HepG2 (cell line): ENCODE measurements at places on chromosomes 3 and 15. TPM values are rescaled to one million over a fixed set of nuclear protein-coding genes. Genes with fewer than 3 reads are reported as not detected.
A peak's percentile ranks its signal among the peaks of the same experiment; 100 is the strongest.

The TKT gene
- 150 and 188 TPM in 2 replicates for polyA plus RNA-seq

The ANKRD63 gene
- polyA plus RNA-seq = not detected in 2 replicates

The CCDC39 gene
- not detected in 2 replicates for polyA plus RNA-seq

The A4GNT gene
- polyA plus RNA-seq = not detected in 2 replicates

The C3orf80 gene
- polyA plus RNA-seq = 0.03 TPM in 2 replicates

The ATOSA gene
- polyA plus RNA-seq = 15.2 and 16.3 TPM in 2 replicates

The RLBP1 gene
- 0.07 and 0.22 TPM in 2 replicates for polyA plus RNA-seq

The TOPBP1 gene
- 15.5 and 24.3 TPM in 2 replicates for polyA plus RNA-seq

The CLN6 gene
- polyA plus RNA-seq = 24.9 and 26.6 TPM in 2 replicates

The TYRO3 gene
- 43.6 and 48.0 TPM in 2 replicates for polyA plus RNA-seq

The PATL2 gene
- polyA plus RNA-seq = 0.37 and 0.53 TPM in 2 replicates

The TMEM266 gene
- polyA plus RNA-seq = 0.03 TPM in 1 of 2 replicates, not detected in the other

DNA sequence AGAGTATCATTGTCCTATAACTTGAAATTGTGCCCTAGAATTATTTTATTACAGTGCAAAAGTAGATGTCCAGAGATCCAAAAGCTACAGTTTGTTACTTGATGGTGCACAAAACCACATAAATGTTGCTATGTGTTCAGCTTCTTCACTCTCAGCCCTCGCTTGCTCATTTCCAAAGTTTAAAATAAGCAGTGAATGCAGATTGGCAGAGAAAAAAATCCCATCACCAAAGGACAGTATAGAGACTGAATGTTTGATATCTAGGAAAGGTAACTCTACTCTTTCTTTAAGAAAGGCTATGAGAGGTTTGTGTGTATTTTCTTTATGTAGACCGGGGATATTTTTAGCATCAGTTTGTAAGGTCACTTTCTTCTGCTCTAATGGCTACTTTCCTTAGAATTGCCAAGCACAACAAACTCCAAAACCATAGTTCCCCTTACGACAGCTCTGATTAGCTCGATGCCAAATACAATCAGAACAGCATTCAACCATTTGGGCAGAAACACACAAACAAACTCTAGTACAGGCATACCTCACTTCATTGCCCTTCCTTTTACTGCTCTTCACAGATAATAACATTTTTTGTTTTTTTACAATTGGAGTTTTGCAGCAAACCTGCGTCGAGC, 164.1 kb upstream of the CCDC54 start:
- DNase-seq = no peak

DNA sequence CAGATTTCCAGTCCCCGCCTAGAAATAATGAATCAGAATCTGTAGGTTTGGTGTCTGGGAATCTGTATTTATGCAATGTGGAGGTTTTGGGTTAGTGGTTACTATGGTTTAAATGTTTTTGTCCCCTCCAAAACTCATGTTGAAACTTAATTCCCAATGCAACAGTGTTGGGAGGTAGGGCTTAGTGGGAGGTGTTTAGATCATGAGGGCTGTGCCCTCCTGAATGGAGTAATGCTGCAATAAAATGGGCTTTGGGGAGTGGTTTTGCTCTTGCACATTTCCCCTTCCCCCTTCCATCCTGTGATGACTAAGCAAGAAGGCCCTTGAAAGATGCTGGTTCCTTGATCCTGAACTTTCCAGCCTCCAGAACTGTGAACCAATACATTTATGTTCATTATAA, 9.2 kb upstream of the RFC4 start:
- no peak for DNase-seq

- no peak for DNase-seq
Measured at GRCh38 chr3:55264919-55265318, 222.2 kb downstream of the WNT5A start.

DNA sequence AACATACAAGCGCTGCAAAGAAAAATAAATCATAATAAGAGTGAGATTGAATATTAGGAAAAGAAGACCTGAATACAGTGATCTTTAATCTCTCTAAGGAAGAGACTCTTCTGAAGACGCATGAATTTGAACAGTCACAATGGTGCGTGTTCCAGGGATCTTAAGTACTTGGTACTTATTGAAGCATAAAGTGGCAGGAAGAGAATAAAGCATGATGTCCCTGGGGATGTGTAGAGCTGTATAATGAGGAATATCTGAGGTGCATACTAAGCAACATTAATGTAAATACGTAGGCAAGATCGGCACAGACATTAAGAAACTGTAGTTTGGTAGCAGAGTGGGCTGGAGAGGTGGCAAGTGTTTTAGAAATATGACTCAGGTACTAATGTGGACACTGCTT, 246.2 kb upstream of the MCTP2 start:
- no peak for DNase-seq

GRCh38 chr3:14902719-14903118, 44.7 kb upstream of the NR2C2 start:
- no peak for DNase-seq

DNA sequence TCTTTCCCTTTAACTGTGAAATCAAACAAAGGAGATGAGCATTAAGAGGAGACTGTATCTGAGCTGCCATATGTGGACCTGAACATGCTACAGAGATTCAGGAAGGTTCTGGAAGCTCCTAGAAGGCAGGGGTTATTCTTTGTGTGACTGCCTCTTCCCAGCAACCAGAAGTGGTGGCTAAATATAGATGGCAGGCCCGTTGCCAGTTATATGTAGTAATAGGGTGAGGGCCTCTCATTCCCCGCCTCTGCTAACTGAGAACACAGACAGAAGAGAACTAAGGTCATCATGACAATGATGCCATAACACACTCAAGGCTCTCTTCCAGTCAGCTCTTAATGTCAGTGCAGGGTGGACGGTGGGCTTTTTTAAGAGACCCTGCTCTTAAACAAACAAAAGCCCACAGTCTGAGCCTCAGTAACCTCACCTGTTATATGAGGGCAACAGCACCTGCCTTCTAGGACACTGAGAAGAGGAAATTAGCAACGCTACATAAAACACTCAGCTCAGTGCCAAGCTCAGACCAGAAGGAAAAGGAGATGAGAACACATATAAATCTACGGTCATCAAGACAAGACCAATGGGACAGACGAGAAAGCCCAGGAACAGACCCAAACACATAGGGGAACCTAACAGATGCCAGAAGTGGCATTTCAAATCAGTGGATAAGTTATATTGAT, 22.3 kb downstream of the CFAP92 start:
- DNase-seq = no peak

GRCh38 chr3:82281205-82281604, 519.8 kb upstream of the GBE1 start:
- no peak for DNase-seq

- DNase-seq = no peak
Measured at GRCh38 chr3:12934431-12934830, 93.1 kb upstream of the RPL32 start.

DNA sequence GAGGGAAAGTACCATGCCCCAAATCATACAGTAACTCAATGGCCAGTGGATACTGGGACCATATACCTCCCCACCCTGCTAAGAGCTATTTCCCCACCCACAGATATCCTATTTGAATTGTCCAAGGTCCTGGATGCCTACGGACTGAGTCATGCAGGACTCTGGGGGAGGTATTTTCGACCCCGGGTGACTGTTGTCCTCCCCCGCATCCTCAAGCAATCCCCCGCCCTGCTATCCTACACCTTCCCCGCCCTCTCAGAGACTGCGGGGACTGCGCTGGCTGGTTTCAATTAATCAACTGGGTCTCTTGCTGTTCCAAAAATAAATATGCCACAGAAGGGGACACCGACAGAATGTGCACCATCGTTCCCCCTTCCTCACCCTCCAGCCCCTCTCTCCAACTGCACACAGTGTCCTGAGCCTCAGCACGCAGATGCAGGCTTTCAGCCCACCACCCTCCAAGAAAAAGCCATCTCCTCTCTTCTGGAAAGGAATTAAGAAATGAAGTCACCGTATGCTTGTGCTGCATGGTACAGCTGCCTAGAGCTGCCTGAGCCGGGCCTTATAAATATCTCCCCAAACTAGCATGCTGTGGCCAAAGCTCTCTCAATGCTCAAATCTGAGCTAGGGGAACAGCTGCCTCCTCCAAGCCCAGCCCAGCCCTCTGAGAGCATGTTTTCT, 8.1 kb downstream of the CAV3 start:
- DNase-seq = peak; percentile 89

DNA sequence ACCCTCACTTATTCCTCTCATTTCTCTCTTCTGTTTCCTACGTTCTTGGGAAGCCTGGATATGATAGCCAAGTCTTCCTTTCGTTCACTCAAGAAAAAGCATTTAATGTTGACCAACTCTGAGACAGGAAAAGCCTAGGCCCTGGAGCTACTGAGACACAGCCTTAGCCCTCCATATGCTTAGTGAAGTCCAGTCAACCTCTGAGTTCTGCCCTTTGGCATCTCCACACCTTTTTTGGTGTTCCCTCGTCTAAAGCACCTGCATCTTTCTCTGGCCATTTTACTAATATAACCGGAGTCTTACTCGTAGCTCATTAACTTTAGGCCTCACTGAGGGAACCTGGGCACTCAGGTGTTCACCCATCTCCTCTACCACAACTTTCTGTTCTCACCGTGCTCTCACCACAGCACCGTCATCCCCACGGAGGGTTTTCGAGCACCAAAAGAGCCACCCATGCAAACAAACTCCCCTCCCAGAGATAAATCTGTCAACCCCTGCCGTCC, 632 bp downstream of the MTHFS start:
- DNase-seq = peak; percentile 13

- DNase-seq = no peak
Measured at GRCh38 chr3:41598402-41599126, 363.3 kb downstream of the ULK4 start.

GRCh38 chr3:27141668-27142067, 227.5 kb downstream of the NEK10 start:
- no peak for DNase-seq

DNA sequence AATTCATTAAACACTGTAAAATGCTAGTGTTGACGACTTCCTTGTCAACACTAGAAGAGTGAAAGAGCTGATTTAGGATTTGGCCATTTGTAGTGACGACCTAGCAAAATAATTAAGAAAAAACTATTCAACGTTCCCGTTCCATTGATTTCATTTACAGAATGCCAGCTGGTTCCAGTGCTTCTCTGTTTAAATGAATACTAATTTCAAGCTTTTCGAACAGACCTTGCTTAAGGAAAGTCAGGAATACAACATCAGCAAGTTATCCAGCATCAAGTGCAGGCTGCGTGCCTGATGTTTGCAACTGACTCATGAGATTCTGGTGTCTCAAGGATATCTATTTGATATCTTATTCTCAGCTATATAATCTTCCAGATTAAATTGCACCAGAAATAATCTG, 98.4 kb upstream of the BHLHE40 start:
- DNase-seq = no peak

GRCh38 chr3:145953316-145953715, 207.7 kb downstream of the PLOD2 start:
- no peak for DNase-seq
